ENCODE measurements at places on chromosomes 1 and 21.

- DNase-seq: no peak
Measured at GRCh38 chr21:26815197-26815596, 30.0 kb downstream of the ADAMTS1 start.

GRCh38 chr1:24955161-24955560 lies 25.1 kb upstream of the RUNX3 start:
- DNase-seq: peak; percentile 74

- peak; percentile 36 for DNase-seq
Measured at GRCh38 chr1:25641931-25642573, 25.5 kb downstream of the MAN1C1 start.

DNA sequence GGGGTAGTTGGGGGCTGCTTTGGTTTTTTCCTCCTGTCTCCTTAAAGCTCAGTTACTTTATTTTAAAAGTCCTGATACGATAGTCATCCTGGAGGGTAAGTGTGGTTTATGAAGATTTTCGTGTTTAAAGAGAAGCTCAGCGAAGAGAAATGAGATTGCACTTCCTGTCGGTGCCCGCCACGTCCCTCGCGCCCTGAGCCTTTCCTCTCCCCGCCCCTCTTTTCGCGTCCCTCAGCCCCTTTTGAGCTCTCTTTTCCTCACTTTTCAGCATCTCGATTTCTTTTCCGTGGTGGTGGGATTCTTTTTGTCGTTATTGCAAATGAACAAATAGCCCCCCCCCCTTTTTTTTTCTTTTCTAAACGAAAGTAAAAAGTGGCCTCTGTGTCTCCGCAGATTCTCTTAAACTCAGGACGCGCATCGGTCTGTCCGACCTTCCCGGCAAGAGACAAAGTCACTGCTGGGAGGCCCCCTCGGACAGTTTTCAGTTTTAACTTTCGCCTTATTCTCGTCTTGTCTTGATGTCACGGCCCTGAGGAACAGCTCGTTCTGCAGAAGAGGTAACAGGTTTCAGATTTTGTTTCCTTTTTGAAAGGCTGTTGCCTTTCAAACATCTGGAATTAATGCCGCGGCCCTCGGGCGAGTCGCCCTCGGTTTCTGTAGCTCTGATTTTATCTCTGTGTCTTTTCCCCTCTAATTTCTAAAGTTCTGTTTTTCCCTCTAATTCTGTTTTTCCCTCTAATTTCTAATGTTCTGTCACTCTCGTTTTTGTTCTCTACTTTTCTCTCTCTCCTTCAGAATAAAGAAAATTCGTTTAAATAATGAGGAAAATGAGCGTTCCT lies 1.0 kb upstream of the DMRTA2 start:
- peak; percentile 37 for DNase-seq

GRCh38 chr1:216682752-216683151 lies 40.5 kb downstream of the ESRRG start:
- no peak for DNase-seq

- DNase-seq: no peak
Measured at GRCh38 chr1:216665856-216666255, 57.4 kb downstream of the ESRRG start.

DNA sequence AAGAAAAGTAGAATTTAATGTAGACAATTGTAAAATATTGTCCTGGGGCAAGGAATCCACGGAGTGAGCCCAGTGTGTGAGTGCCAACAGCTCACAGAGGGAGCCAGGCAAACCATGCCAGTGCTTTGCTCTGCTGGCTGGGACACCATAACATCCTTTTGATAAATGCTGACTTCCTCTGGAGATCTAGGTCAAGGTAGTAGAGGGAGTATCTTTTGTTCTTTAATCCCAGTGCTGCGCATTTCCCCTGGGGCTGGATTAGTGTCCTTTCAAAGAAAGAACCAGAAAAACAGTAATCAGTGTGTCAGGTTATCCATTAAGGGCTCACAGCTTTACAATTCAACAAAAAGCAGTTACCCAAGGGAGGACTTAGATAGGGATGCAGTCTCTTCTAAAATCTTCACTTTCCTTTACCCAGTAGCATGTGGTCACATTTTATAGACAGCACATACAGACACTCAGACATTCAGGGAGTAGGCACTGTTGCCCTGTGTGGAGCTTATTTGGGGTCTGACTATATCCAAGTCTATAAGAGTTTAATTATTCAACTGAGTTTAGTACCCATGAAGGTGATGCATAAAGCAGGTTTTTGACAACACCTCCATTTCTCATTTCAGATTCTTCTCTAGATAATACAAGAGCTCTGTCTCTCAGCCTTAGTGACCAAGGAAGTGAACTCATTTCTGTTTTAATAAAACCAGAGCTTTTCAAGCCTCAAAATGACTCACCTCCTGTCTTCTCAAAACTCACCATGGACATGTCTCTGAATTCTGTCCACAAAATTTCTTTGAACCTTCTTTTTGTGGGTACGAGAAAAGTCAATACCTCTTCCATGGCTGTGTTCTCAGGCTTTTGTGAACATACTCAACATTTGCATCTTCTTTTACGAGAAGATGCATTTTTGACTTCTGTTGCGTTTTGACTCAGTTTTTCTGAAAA lies 215.3 kb downstream of the BRINP2 start:
- no peak for DNase-seq

- DNase-seq: no peak
Measured at GRCh38 chr1:217847643-217848042, 216.5 kb downstream of the SPATA17 start.

- DNase-seq: no peak
Measured at GRCh38 chr1:242432491-242433095, 91.9 kb downstream of the PLD5 start.

- DNase-seq: no peak
Measured at GRCh38 chr1:106396020-106396419, 660.5 kb upstream of the PRMT6 start.

- no peak for DNase-seq
Measured at GRCh38 chr21:24899138-24899537, 708.1 kb downstream of the MRPL39 start.

GRCh38 chr1:6969762-6970161 lies 184.5 kb downstream of the CAMTA1 start:
- no peak for DNase-seq

DNA sequence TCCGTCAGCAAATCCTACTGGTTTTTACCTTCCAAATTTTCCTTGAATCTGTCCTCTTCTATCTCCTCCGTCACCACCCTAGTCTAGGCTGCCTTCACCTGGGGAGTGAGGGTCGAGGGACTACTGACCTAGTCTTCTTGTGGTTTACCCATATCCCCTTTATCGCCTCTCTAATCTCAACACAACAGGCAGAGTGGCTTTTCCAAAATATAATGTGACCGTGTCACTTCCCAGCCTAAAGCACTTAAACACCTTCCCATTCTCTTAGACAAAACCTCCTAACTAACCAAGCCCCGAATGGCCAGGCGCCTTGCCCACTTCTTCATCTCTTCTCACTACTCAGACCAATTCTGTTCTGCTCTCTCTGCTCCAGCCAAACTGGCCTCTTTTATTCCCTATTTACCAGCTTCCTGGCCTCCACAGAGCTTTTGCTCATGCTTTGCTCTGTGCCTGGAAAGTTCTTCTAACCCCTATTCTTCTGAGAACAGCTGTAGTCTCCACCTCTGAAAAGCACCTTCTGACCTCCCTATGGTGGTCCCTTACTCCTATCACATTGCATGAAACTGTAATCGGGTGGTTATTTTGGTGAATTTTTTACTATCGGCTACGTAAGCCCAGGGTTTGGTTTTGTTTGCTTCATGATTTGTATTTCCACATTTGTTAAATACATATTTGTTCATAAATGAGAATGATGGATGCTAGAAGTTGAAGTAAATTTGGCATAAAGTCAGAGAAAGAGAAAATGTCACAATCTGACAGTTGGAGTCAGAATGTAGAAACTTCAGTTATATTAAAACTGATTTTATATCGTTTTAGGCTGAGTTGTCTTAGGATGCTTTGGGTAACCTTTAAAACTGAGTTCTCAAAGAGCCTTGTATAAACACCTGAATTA lies 1.2 kb upstream of the NBPF1 start:
- DNase-seq: peak; percentile 26

DNA sequence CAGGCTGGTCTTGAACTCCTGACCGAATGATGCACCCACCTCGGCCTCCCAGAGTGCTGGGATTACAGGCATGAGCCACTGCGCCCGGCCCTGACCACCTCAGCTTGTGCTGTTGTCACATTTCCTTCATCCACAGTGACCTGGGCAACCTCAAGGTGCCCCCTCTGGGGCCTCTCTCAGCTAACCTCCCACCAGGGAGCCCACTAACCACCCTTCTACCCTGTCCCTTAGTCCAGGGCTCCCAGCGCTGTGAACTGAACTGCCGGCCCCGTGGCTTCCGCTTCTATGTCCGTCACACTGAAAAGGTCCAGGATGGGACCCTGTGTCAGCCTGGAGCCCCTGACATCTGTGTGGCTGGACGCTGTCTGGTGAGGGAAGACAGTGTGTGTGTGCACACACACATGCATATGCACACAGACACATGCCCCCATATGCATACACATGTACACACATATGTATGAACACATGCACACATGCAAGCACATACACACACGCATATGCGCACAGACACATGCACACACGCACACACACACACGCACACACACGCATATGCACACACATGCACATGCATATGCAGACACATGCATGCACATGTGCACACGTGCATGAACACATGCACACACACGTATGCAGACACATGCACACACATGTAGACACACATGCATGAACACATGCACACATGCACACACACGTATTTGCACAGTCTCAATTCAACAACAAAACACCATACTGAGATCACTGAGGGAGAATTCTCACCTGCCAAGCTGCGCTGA lies 6.2 kb downstream of the ADAMTSL4 start:
- no peak for DNase-seq

DNA sequence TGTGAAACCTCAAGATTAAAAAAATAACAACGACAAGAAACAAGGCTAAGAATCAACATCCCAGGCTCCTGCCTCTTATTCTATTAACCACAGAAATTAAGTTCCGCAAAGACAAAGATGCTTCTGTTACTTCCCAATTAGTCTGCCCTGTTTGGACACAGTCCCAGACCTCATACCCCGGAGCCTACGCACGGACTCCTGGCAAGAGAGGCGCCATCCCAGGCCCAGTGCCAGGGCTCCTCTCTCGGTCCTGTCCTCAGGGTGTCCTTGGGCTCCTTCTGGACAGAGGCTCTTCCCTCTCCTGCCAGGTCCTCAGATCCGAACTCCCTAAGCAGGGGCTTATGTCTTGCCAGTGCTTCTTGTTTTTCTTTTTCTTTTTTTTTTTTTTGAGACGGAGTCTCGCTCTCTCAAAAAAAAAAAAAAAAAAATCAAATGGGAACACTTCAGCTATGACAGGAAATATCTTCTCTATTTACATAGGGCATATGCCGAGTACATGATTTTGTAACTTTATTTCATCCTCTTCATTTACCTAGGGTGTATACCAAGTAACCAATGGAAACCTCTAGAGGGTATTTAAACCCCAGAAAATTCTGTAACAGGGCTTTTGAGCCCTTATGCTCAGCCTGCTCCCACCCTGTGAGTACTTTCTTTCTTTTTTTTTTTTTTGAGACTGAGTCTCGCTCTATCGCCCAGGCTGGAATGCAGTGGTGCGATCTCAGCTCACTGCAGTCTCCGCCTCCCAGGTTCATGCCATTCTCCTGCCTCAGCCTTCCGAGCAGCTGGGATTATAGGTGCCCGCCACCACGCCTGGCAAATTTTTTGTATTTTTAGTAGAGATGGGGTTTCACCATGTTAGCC lies 11.7 kb upstream of the ENO1 start:
- DNase-seq: no peak

GRCh38 chr1:212525479-212526110 lies 83.0 kb upstream of the ATF3 start:
- no peak for DNase-seq

DNA sequence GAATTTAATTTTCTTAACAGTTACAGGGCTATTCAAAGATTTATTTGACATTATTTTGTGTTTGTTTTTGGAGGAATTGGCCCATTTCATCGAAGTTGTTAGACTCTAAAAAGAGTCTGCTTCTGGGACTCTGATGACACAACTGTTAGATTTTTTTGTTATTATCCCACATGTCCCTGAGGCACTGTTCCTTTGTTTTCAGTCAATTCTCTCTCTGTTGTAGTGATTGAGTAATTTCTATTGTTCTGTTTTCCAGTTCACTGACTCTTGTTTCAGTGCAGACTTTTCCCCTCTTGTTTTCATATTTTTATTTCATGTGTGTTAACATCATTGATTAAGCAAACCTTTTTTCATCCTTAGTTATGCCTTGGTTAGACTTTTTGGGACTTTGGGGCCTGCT lies 325.0 kb downstream of the ZNF326 start:
- DNase-seq: no peak

GRCh38 chr1:18325136-18325535 lies 155.6 kb upstream of the KLHDC7A start:
- DNase-seq: no peak

- no peak for DNase-seq
Measured at GRCh38 chr1:241782396-241782795, 65.6 kb upstream of the EXO1 start.
